Testis (tissue), 5 donors: ENCODE measurements at places on chromosomes 2 and 18. TPM values are rescaled to one million over a fixed set of nuclear protein-coding genes. Genes with fewer than 3 reads are reported as not detected.

Gene SUMO1
- polyA plus RNA-seq = 98.8 TPM

Gene IMPACT
- polyA plus RNA-seq = 59.7 TPM

Gene CYS1
- polyA plus RNA-seq = 5.5 TPM

Gene QPCT
- 5.6 TPM for polyA plus RNA-seq

Gene DNER
- 2.9 TPM for polyA plus RNA-seq

Gene DSG1
- 5.4 TPM for polyA plus RNA-seq

Gene SYT4
- polyA plus RNA-seq = 1.2 TPM

Gene MROH2A
- 5.1 TPM for polyA plus RNA-seq

Gene CYP27C1
- 0.47 TPM for polyA plus RNA-seq

Gene RAX
- not detected for polyA plus RNA-seq

Gene MARCHF4
- polyA plus RNA-seq = 0.09 TPM

Gene TRABD2A
- 82.5 TPM for polyA plus RNA-seq

Gene MERTK
- polyA plus RNA-seq = 28.9 TPM

Gene GPR17
- polyA plus RNA-seq = 0.29 TPM

Gene OTOF
- polyA plus RNA-seq = 1.6 TPM

Gene RGPD3
- polyA plus RNA-seq = 5.3 TPM

Gene TRIM43
- polyA plus RNA-seq = 0.34 TPM

Gene ALPG
- polyA plus RNA-seq = 0.44 TPM

Gene DNAH7
- polyA plus RNA-seq = 25.8 TPM

Gene TMEM247
- 59.4 TPM for polyA plus RNA-seq

Gene UPP2
- polyA plus RNA-seq = not detected

Gene IHH
- 1.1 TPM for polyA plus RNA-seq

Gene FBXO41
- polyA plus RNA-seq = 4.9 TPM

Gene GCG
- polyA plus RNA-seq = not detected

Gene IGFBP5
- polyA plus RNA-seq = 228 TPM

Gene MGAT4A
- 12.1 TPM for polyA plus RNA-seq

Gene EPAS1
- polyA plus RNA-seq = 93.9 TPM

Gene GNLY
- polyA plus RNA-seq = 2.2 TPM

Gene SLC66A2
- 72.5 TPM for polyA plus RNA-seq

Gene NR4A2
- polyA plus RNA-seq = 9.5 TPM

Gene ERMN
- 0.44 TPM for polyA plus RNA-seq

Gene C2orf66
- polyA plus RNA-seq = 0.87 TPM

Gene PFN4
- 248 TPM for polyA plus RNA-seq

Gene ATG9A
- polyA plus RNA-seq = 207 TPM

Gene PJVK
- polyA plus RNA-seq = 61.3 TPM

Gene RASGRP3
- polyA plus RNA-seq = 2.8 TPM

Gene GNAL
- polyA plus RNA-seq = 11.6 TPM

Gene IL36B
- polyA plus RNA-seq = not detected

Gene HTR2B
- polyA plus RNA-seq = 0.71 TPM

Gene DHRS9
- 16.5 TPM for polyA plus RNA-seq

Gene IAH1
- polyA plus RNA-seq = 208 TPM

Gene LIMS2
- polyA plus RNA-seq = 23.6 TPM

Gene GORASP2
- 119 TPM for polyA plus RNA-seq

Gene RND3
- 5.0 TPM for polyA plus RNA-seq

Gene SPDYA
- 93.7 TPM for polyA plus RNA-seq

Gene KHK
- 11.5 TPM for polyA plus RNA-seq

Gene RAD51AP2
- 2.7 TPM for polyA plus RNA-seq

Gene NCKAP1
- polyA plus RNA-seq = 59.6 TPM

Gene CYB5A
- polyA plus RNA-seq = 126 TPM

Gene ADAM23
- 14.5 TPM for polyA plus RNA-seq

Gene SCN3A
- polyA plus RNA-seq = 6.3 TPM

Gene HOXD13
- polyA plus RNA-seq = 0.36 TPM

Gene BCL11A
- polyA plus RNA-seq = 5.1 TPM

Gene KANSL1L
- polyA plus RNA-seq = 39.7 TPM

Gene ZAP70
- 6.5 TPM for polyA plus RNA-seq

Gene CDH19
- polyA plus RNA-seq = 1.3 TPM

Gene ZNF396
- polyA plus RNA-seq = 9.3 TPM

Gene COLEC11
- polyA plus RNA-seq = 12.7 TPM

Gene MEP1B
- polyA plus RNA-seq = 0.78 TPM
